Left hindlimb (tissue), 1 donor: ENCODE measurements at places on chromosomes 3 and 15.
A peak's percentile ranks its signal among the peaks of the same experiment; 100 is the strongest.

- DNase-seq, result no peak
These were observed 1278.5 kb downstream of the NSUN3 start for GRCh38 chr3:95341314-95341713.

GRCh38 chr3:72421786-72422185, 426.5 kb downstream of the SHQ1 start:
- no peak for DNase-seq

DNA sequence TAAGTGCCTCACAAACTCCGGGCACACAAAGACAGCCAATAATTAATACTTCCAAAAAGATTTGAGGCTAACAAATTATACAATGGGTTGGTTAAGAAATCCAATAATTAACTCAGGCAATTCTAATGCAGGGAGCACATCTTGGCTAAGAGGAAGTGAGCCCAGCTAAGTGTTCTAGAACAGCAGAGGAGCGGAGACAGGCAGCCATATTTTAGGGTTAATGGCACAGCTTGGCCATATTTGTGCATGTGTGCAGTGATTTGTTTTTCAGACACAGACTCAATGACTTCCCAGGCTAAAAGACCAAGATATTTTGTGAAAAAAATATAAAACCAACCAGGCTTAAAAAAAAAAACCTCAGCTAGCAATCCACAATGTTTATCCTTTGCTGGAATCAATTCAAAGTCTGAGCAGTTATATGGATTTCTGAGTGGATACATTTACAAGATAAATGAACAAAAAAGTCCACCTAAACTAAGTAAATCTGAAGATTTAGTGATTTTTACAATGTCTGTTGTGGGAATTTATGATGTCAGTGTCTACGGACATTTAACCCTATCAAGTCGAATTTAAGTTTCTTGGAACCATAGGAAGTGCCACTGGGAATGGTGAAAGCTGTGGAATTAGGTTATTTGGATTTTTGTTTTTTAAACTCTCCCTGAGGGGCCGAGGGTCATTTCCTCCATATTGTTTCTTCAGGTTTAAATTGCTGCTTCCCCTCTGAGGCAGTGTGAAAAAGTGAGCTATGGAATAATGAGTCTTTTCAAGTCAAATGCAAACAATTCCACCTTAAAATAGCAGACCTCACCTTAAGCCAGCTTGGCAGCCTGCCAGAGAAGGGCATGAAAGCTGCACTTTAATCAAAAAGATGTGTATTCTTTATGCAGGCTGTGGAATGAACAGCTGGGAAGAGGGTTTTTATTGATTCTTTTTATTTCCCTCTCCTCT, 413.7 kb upstream of the TBL1XR1 start:
- peak; percentile 52 for DNase-seq

- DNase-seq, result no peak
These were observed 42.8 kb upstream of the SEC22A start for GRCh38 chr3:123158899-123159390.

DNA sequence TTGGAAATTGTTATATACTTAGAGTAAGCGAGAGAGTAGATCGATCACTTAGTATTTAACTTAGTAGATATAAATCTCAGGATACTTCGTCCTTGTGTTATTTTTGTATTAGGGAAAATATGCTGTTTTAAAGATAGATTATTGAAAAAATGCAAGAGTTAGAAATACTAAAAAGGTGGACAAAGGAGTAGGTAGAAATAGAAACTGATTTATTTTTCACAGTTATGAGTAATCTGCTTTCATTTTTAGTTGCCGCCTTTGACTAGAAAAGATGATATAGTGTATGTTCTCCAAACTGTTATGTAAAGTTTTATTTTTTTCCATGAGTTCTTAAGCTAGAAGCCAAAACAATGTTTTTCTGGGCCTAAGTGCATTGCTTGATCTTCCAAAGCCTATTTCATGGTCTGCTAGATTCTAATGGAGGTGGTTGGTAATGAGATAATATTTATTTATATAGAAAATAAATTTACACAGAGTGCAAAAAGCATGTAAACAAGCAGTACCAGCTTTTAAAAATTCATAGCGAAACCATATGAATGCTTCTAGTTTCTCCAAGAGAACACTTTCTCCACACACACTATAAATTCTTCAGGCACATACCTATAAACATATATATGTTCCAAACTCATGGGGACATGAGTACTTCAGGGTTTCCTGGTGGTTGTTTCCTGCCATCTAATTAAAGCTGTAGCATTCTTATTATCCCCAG, 61.1 kb downstream of the DIPK2A start:
- DNase-seq, result no peak

GRCh38 chr15:77550301-77551251, 82.1 kb downstream of the LINGO1 start:
- DNase-seq, result no peak
